Activated CD4-positive, alpha-beta T cell treated with anti-CD3 and anti-CD28 coated beads, Interleukin-2, amount 10 ng/mL, durations not matched to agents 7 days and 5 days (primary cell): ENCODE measurements at places on chromosomes 11 and 22. TPM values are rescaled to one million over a fixed set of nuclear protein-coding genes. Genes with fewer than 3 reads are reported as not detected.

GPR83 gene
- 0.06 TPM for total RNA-seq

KRTAP5-1 gene
- total RNA-seq: not detected

OR5B21 gene
- total RNA-seq: not detected

KCNK4 gene
- total RNA-seq: not detected

OR5B2 gene
- not detected for total RNA-seq

OR52N5 gene
- not detected for total RNA-seq

CHEK1 gene
- total RNA-seq: 81.4 TPM

SIK3 gene
- 39.6 TPM for total RNA-seq

CRYBB2 gene
- total RNA-seq: 0.45 TPM

CLMP gene
- 0.23 TPM for total RNA-seq

OR51B5 gene
- not detected for total RNA-seq

HEPACAM gene
- not detected for total RNA-seq

STIP1 gene
- 211 TPM for total RNA-seq

ZFP91 gene
- 60.9 TPM for total RNA-seq

NCAM1 gene
- total RNA-seq: 0.15 TPM

CREB3L1 gene
- total RNA-seq: not detected
